ENCODE measurements at places on chromosomes 2 and 18. TPM values are rescaled to one million over a fixed set of nuclear protein-coding genes. Genes with fewer than 3 reads are reported as not detected.

The PRKAG3 gene
- not detected for total RNA-seq

The IFIH1 gene
- 2.0 TPM for total RNA-seq

The AQP12B gene
- not detected for total RNA-seq

The KCNG2 gene
- total RNA-seq = 0.19 TPM

The PLA2R1 gene
- 2.2 TPM for total RNA-seq

The RASGRP3 gene
- total RNA-seq = not detected

The AFF3 gene
- 3.0 TPM for total RNA-seq

The PLEK gene
- total RNA-seq = not detected

The GYPC gene
- total RNA-seq = 26.7 TPM

DNA sequence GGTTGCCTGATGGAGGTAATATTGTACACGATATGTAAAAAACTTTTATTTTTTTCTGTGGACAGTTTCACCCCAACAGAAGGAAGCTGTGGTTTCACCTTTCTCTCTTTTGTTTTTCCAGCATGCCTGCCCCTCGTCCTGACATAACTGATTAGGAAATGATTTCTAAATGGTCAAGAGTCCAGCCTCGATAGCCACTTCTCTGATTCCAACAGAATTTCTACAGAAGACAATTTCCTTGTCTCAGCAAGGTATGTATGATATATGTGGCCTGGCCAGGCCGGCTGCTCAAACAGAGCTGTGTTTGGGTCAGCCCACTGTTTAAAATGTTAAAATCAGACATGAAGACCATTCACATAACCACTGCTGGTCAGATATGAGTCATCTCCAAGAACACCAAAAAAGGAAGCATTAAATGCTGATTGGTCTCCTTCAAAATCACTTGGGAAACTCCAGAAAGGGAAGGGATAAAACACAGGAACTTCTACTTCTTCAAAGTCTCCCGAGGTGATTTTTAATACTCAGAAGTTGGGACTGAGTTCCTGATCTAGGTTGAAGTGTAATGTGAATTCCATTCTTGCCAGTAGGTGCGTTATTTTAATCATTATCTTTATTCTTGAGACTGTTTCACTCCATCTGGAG, 22.3 kb downstream of the ATP8B1 start:
- DNase-seq = no peak
- peaks cover 2% of the 10 kb centered on the region for H3K4me1 ChIP-seq
- no peaks in the 10 kb centered on the region for H3K36me3 ChIP-seq
- H3K4me3 ChIP-seq = no peak overlapping the region

DNA sequence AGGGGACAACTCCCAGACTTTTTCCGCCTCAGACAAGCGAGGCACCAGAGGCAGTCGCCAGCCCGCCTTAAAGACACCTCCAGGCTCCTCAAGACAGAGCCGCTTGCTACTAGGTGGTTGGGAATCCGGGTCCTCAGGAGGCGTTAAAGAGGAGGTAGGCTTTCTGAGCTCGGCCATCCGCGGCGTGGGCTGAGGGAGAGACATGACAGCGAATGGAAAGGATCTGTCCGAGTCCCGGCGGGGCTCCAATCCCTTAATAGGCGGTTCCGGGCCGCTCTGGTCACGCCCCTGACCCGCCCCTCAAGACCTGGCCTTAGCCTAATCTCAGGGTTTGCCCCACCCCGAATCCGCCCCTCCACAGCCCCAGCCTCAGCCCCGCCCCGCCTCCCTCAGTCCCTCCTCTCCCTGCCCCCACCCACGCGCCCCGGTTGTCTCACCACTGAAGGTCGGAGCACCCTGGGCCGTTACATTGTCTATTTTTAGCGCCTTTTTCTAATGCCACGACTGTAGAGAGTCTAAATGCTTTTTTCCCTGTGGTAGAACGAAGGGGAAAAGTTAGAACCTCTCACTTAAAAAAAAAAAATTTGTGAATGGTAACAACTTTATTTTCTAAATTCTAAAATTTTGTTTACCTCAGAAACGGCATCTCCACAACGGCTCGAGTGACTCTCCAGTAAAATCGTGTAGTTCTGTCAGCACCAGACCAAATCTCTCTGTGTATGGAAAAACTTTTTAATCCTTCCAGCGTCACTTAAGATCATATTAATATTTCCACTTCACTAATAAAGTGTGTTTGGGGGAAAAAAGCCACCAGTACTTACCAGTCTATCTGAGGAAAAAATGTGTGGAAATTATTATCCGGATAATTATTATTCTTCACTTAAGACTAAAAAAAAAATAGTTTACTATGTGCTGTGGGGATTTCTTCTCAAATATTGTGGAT, at the start of gene RAD51AP2:
TSS of gene RAD51AP2 (minus strand) at position 229 of the 943 bp plus-strand sequence. CDS start at position 204, 25 bp downstream.
- H3K4me3 ChIP-seq = peak within 1 kb of the TSS; percentile 66
- H3K36me3 ChIP-seq = no peaks in the 10 kb centered on the region
- H3K4me1 ChIP-seq = peaks cover 2% of the 10 kb centered on the region
- peak; percentile 96 for DNase-seq
- H3K27ac ChIP-seq = no peak within 1 kb of the TSS

DNA sequence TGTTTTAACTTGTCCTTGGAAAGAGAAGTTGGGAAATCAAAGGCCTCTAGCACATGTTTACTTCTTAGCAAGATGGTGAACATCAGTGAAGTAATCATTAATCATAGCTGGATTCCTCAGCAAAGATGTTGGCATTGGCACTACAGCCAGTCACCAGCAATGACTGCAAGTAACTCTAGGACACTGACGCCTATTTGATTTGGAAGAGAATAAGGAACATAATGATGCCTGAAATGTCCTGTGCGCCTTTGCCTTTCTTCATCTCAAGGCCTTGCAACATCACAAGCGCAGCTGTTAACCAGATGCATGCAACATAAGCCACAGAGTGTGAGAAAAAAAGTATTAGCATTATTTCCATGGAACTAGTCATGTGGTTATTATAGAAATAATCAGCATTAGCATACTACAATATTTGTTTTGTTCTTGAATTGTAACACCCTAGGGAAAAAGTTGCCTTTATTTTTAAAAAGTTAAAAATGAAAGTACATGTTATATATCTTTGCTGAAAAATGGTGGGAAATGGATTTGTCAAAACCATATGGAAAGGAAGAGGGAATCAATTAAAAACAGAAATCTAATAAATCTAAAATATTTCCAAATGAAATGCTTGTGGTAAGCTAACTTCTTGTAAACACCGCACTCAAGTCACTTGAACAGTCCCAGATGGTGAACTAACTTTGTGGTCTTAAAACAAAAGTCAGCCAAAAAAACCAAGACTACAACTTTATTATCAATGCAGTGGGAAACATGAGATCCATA, 55.6 kb downstream of the THADA start:
- no peak overlapping the region for H3K27ac ChIP-seq
- no peaks in the 10 kb centered on the region for H3K27me3 ChIP-seq
- peaks cover 3% of the 10 kb centered on the region for H3K36me3 ChIP-seq
- DNase-seq = no peak

GRCh38 chr2:13110825-13111224, 394.1 kb downstream of the TRIB2 start:
- H3K4me1 ChIP-seq = no peaks in the 10 kb centered on the region
- no peaks in the 10 kb centered on the region for H3K27me3 ChIP-seq
- no peak for DNase-seq
- H3K27ac ChIP-seq = no peak overlapping the region
- no peaks in the 10 kb centered on the region for H3K36me3 ChIP-seq
- no peak overlapping the region for H3K4me3 ChIP-seq

- no peaks in the 10 kb centered on the region for H3K36me3 ChIP-seq
- no peaks in the 10 kb centered on the region for H3K4me1 ChIP-seq
- DNase-seq = peak; percentile 3
Measured at GRCh38 chr2:136375017-136375901, 257.3 kb upstream of the CXCR4 start.

Measured in H1 (cell line).